Caco-2 (cell line): ENCODE measurements at places on chromosomes 7 and 10. TPM values are rescaled to one million over a fixed set of nuclear protein-coding genes. Genes with fewer than 3 reads are reported as not detected.
A peak's percentile ranks its signal among the peaks of the same experiment; 100 is the strongest.

Gene DYNC1I1
- total RNA-seq, result 6.8 and 8.3 TPM in 2 replicates

Gene DPYSL4
- 0.12 TPM in 1 of 2 replicates, not detected in the other for total RNA-seq

Gene NUTM2A
- 0.21 and 0.23 TPM in 2 replicates for total RNA-seq

Gene ANKRD2
- total RNA-seq, result 0.23 TPM in 1 of 2 replicates, not detected in the other

Gene ZNF804B
- not detected in 2 replicates for total RNA-seq

Gene PITX3
- total RNA-seq, result not detected in 2 replicates

Gene PDE1C
- total RNA-seq, result not detected in 2 replicates

Gene LRIT1
- total RNA-seq, result not detected in 2 replicates

GRCh38 chr7:147535701-147536111, 1054.9 kb upstream of the C7orf33 start:
- H3K4me1 ChIP-seq, result no peaks in the 10 kb centered on the region
- DNase-seq, result no peak
- no peaks in the 10 kb centered on the region for H3K27me3 ChIP-seq
- H3K4me3 ChIP-seq, result no peak overlapping the region
- H3K27ac ChIP-seq, result no peak overlapping the region

DNA sequence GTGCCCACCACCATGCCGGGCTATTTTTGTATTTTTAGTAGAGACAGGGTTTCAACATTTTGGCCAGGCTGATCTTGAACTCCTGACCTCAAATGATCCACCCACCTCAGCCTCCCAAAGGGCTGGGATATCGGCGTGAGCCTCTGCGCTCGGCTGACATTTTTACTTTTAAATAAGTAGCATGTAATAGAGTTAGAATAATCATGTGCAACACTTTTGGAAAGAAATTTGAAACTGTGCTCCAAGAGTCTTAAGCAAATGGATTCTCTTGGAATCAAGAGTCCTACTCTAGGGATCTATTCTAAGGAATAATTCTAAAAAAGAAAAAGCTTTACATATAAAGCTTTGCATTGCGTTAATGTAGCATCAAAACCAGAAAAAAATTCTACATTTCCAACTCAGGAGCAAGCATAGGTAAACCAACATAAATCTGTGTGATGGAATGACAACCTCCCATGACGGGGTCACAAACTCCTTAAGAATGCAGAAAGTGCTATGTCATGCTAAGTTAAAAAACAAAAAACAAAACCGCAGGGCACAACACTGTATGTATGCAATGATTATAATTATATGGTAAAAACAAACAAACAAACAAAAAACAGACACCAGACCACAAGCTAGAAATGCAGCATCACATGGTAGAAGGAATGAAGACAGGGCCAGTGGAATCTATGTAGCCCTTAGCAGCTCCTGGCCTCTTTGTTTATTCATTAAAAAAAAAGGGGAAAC, 98.7 kb downstream of the RNF216 start:
- H3K27me3 ChIP-seq, result no peaks in the 10 kb centered on the region
- no peaks in the 10 kb centered on the region for H3K4me1 ChIP-seq
- H3K4me3 ChIP-seq, result no peak overlapping the region
- H3K36me3 ChIP-seq, result no peaks in the 10 kb centered on the region; the same call in 1 of the 2 replicates
- no peak for DNase-seq
- no peak overlapping the region for H3K27ac ChIP-seq

DNA sequence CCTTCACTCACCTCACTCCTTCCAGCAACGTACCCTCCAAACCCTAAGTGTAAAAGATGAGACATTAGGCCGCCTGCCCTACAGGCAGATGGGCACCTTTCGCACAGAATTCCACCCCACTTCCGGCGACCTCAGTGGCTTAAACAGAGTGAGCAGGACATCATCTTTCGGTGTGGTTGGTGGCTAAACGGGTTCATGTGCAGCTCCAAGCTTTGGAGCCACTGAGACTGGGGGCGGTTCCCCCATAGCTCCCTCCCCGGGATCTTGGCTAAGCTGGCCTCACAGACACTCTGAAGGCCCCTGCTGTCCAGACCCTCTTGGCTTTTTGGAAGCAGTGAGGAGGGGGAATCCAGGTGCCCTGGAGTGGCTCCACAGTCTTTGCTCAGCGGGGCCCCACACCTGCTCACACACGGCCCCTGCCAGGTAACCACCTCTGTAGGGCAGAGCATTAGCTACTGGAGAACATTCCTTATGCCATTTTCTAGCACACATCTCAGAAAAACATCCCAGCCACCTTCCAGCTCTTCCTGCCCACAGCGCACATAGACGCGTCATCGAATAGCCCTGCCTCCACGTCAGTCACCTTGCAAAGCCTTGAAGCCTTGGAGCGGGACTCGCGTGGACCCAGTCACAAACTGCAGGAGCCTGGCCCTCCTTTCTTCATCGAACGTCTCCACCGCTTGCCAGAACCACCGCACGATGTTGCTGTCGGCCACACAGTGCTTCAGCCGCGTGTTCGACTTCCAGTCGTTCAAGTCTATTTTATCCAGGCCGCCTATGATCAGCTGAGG, 108.8 kb downstream of the SMURF1 start:
- peaks cover 11% of the 10 kb centered on the region for H3K36me3 ChIP-seq
- no peak overlapping the region for H3K27ac ChIP-seq
- no peak for DNase-seq
- no peak overlapping the region for H3K4me3 ChIP-seq

- no peaks in the 10 kb centered on the region for H3K27me3 ChIP-seq
- no peak overlapping the region for H3K27ac ChIP-seq
- DNase-seq, result no peak
- no peaks in the 10 kb centered on the region for H3K4me1 ChIP-seq
- H3K36me3 ChIP-seq, result no peaks in the 10 kb centered on the region
- H3K4me3 ChIP-seq, result no peak overlapping the region
Observed at GRCh38 chr10:79405995-79406515, 39.4 kb downstream of the ZCCHC24 start.

DNA sequence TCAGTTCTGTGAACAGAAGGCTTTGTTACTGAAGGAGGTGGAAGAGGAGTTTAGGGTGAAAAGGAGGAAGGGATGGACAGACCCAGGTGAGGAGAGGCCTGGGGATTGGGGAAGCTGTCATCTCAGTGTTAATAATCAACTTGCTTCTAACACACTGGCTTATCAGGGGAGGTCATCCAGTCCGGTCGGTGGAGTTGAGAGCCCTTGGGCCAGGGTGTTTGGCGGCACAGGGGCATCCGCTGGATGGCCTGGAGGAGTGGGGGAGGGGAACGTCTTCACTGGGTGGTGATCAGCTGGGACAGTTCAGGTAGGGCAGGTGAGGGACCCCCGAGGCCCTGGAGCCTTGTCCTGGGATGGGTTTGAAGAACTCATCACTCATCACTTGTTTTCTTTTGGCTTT, 33.9 kb downstream of the SHH start:
- peaks cover 20% of the 10 kb centered on the region for H3K4me1 ChIP-seq
- peaks cover 5% of the 10 kb centered on the region for H3K36me3 ChIP-seq
- DNase-seq, result peak; percentile 64
- no peak overlapping the region for H3K4me3 ChIP-seq
- no peaks in the 10 kb centered on the region for H3K27me3 ChIP-seq
- H3K27ac ChIP-seq, result peak overlapping the region; percentile 23

DNA sequence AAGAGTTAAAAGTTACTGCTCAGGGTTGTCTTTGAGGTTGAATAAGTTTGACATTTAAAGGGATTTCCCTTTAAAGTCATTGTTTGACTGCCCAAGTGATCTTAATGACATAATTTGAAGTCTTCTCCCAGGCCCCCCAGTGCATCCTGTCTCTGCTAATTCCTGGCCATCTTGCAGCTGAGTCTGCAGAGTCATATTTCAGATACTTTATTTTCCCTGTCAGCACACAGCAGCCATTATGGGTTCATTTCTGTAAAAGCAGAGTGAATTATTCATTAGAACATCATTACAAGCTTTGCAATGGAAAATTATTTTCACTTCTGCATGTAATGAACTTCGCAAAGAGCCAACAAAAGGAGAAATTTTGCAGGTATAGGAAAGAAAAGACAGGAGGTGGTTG, 536.6 kb downstream of the GALNT17 start:
- no peak for DNase-seq
- no peak overlapping the region for H3K27ac ChIP-seq
- H3K4me1 ChIP-seq, result no peaks in the 10 kb centered on the region
- no peak overlapping the region for H3K4me3 ChIP-seq

GRCh38 chr7:12210179-12211053, 678 bp upstream of the TMEM106B start:
- H3K27me3 ChIP-seq, result no peaks in the 10 kb centered on the region
- peaks cover 4% of the 10 kb centered on the region; the same call in 1 of the 2 replicates for H3K4me1 ChIP-seq
- H3K27ac ChIP-seq, result peak overlapping the region; percentile 92
- no peaks in the 10 kb centered on the region for H3K36me3 ChIP-seq
- H3K4me3 ChIP-seq, result peak overlapping the region; percentile 76
- DNase-seq, result peak; percentile 69

DNA sequence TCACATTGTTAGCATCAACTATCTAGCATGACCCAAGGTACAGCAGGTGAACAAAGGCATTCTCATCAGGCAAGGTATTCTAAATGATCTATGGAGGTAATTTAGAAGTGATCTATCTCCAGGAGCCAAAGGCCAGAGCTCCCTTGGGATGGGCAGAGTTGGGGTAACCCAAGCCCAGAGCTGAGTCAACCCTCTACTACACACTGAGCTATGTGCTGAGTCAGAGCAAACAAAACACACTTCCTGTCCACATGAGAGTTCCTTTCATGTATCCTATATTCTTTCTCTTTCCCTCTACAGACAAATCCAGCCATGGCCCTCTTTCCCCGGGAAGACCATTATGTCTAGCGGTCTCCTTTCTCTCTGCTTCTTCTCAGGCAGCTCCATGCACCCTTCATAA, 68.2 kb upstream of the AGK start:
- H3K27ac ChIP-seq, result no peak overlapping the region
- no peaks in the 10 kb centered on the region; the same call in 1 of the 2 replicates for H3K27me3 ChIP-seq
- no peaks in the 10 kb centered on the region for H3K36me3 ChIP-seq

- no peak overlapping the region for H3K27ac ChIP-seq
- no peaks in the 10 kb centered on the region for H3K36me3 ChIP-seq
- H3K4me3 ChIP-seq, result no peak overlapping the region
- H3K27me3 ChIP-seq, result no peaks in the 10 kb centered on the region
- peaks cover 12% of the 10 kb centered on the region for H3K4me1 ChIP-seq
Observed at GRCh38 chr7:52355053-52355452, 680.4 kb upstream of the POM121L12 start.

DNA sequence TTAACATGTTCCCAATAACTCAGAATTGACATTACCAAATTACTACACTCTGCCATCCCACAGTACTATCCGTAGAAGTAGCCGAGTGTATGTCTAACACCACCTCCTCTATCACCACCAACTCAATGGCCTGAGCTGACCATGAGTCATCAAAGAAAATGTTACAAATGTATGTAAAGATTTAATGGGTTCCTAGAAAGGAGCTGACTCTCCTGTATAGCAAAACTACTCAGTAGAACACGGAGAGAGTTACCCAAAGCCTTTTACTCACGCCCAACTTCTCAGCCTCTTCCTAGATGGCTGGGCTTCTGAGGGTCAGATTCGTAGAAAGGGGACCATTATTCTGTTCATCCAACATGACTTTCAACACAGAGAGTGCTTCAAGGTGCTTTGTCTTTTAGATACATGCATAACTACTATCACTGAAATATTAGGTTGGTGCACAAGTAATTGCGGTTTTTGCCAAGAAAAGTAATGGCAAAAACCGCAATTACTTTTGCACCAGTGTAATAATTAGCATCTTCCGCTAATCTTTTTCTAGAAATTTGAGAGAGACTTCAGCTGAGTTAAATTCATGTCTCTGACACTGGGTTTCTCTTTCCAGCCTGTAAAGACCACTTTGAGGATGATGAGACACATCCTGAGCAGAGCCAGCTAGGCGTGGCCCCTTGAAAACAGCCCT, 24.0 kb upstream of the NANOS1 start:
- no peaks in the 10 kb centered on the region for H3K27me3 ChIP-seq
- no peak overlapping the region for H3K27ac ChIP-seq
- H3K4me3 ChIP-seq, result no peak overlapping the region
- no peak for DNase-seq
- no peaks in the 10 kb centered on the region for H3K36me3 ChIP-seq

DNA sequence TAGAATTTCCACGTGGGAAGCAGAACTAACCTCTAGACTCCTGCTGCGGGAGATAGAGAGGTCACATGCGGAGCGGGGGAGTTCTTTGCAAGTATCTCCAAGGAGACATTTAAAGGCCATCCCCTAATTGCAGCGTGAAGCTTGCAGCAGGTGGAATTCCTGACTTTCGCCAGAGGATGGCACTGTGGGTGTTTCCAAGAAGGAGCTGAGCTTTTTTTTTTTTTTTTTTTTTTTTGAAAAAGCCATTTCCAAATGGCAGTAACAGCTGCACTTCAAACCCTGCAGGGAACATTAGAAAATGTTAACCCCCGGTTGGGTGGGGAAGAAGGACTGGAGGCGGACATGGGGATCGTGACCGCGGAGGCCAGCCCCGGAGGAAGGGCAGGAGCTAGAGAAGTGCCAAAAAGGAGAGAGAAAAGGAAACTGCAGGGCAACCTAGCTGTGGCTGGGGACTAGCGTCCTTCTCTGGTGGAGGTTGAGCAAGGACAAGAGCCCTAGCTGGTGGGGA, 487.7 kb downstream of the TYW1 start:
- H3K4me3 ChIP-seq, result no peak overlapping the region
- no peaks in the 10 kb centered on the region for H3K4me1 ChIP-seq
- no peak overlapping the region for H3K27ac ChIP-seq
- peak; percentile 71 for DNase-seq
- H3K36me3 ChIP-seq, result no peaks in the 10 kb centered on the region
- no peaks in the 10 kb centered on the region for H3K27me3 ChIP-seq

- H3K27me3 ChIP-seq, result no peaks in the 10 kb centered on the region
- no peak overlapping the region for H3K4me3 ChIP-seq
- H3K36me3 ChIP-seq, result no peaks in the 10 kb centered on the region
- H3K4me1 ChIP-seq, result no peaks in the 10 kb centered on the region
- H3K27ac ChIP-seq, result no peak overlapping the region
- no peak for DNase-seq
Observed at GRCh38 chr7:80127412-80128160, 7.0 kb upstream of the GNAI1 start.

DNA sequence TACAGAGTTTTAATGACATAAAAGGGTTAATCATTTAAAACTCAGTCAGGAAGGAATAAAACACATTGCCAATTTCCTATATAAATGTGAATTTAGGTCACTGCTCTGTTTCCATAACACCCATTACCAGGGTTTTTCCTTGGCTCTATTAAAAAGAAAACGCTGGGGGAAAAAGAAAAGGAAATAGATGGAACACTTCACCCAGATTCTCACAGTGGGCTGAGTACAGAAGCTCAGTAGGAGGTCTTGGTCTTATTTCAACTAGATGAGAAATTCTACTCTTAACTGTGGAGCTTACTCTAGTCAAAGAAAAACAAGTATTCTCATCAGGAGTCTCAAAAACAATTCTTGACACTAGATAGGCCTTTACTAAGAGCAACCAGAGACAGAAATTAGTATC, 36.5 kb downstream of the GLUD1 start:
- H3K27ac ChIP-seq, result no peak overlapping the region
- H3K27me3 ChIP-seq, result no peaks in the 10 kb centered on the region
- H3K36me3 ChIP-seq, result peaks cover 10% of the 10 kb centered on the region
- H3K4me1 ChIP-seq, result no peaks in the 10 kb centered on the region

GRCh38 chr7:77802557-77803405, 4.2 kb downstream of the PHTF2 start:
- H3K4me3 ChIP-seq, result no peak overlapping the region
- no peak for DNase-seq
- no peak overlapping the region for H3K27ac ChIP-seq
- H3K36me3 ChIP-seq, result no peaks in the 10 kb centered on the region

GRCh38 chr7:92872701-92873100, 36.3 kb upstream of the CDK6 start:
- DNase-seq, result no peak
- no peak overlapping the region for H3K4me3 ChIP-seq
- H3K27ac ChIP-seq, result no peak overlapping the region
- no peaks in the 10 kb centered on the region for H3K27me3 ChIP-seq

- DNase-seq, result no peak
- no peaks in the 10 kb centered on the region for H3K4me1 ChIP-seq
- no peak overlapping the region for H3K27ac ChIP-seq
- H3K4me3 ChIP-seq, result no peak overlapping the region
Observed at GRCh38 chr7:69052447-69052846, 545.8 kb upstream of the AUTS2 start.
